ENCODE measurements at places on chromosomes 2 and 18.

DNA sequence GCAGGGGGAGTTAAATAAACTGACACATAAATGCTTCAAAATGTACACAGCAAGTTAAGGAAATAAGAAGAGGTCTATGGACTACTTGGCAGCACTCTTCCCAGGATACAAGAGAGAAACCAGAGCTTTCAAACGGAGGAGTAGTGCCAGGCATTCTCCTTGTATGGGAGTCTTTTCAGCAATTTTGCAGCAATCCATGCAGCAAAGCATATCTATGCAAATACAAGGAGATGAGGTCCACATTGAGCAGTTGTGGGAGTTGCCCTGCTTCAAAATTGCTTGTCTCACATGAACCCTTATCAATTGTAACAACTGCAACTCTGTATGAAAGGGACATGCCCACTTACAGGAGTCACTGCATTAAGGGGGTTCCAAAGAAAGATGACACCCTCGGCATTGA is 37.8 kb downstream of the SCN9A start:
- no peak for DNase-seq

DNA sequence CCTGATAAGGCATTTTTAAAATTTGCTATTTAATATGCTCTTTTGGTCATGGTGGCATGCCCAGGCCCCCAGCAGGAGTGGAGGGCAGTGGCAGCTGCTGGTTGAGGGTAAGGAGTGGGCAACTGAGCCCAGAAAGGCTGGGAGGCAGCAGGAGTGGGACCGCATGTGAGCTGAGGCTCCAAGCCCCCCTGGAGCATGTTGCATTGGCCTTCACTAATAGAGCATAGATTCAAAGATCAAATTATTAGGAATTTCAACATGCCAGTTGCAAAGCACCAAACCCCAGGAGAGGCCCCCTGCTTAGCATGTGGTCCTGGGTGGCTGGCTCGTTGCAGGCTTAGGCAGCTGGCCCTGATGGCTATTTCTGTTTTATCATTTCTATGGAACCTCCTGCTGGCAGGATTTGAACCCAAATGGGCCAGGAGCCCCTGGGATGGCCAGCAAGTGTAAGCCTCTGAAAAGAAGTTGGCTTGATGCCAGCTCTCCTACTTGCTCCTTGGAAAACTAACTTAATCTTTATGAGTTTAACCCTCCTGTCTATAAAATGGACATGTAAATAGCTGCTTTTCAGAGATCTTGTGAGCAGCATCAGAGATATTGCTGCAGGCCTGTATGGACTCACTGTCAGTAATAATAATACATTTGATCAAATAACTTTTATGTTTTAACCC is 42.1 kb upstream of the TMEM131 start:
- no peak for DNase-seq

GRCh38 chr2:238403632-238404405 is 22.9 kb upstream of the ASB1 start:
- DNase-seq: no peak

DNA sequence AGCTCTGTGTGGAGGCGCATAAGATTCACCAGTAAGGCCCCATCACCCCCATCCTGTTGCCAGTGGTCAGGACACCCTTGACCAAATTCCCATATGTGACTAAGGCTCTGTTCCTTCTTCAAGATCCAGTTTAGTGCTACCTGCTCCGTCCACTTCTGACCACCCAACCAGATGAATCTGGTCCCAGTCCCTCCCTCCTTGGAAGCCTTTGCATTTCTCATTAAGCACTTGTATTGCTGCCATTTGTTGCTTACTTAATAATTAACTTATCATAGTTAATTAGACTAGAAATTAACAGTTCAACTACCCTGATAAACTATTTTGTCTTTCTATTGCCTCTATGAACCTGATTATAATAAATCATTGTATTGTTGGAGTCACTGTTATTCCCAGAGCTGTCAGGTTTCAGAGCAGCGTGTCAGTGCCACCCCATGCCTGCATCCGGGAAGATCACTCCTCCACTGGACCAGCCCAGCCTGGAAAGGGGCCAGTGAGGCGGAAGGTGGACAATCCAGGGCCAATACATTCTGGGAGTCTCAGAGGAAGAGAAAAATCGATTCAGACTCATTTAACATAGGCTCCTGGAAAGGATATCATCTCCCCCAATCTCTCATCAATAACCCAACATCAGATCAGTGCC is 9.5 kb upstream of the NAT8 start:
- no peak for DNase-seq

GRCh38 chr2:105180491-105180972 is 61.0 kb upstream of the GPR45 start:
- DNase-seq: no peak

DNA sequence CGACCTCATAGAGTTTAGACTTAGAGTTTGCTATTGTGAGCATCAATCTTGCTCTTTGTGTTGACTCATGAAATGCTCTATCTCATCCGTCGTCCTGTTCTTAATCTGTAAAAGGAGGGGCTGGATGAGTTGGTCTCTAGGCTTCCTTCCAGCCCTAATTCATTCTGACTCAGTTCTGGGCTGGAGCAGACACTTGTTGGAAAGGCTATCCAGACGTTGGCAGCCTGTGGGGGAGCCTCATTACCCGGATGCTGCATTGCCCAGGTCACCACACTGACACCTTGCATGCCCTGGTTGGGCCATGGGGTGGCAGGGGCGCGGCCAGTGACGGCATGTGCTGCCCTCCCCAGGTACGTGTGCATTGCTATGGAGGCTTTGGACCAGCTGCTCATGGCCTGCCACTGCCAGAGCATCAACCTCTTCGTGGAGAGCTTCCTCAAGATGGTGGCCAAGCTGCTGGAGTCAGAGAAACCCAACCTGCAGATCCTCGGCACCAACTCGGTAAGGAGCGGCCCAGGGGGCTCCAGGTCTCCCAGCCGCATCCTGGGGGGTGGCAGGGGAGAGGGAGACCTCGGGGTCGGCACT is 61.5 kb downstream of the EFR3B start:
- no peak for DNase-seq

GRCh38 chr2:240367721-240368120 is 67.7 kb upstream of the GPC1 start:
- no peak for DNase-seq

DNA sequence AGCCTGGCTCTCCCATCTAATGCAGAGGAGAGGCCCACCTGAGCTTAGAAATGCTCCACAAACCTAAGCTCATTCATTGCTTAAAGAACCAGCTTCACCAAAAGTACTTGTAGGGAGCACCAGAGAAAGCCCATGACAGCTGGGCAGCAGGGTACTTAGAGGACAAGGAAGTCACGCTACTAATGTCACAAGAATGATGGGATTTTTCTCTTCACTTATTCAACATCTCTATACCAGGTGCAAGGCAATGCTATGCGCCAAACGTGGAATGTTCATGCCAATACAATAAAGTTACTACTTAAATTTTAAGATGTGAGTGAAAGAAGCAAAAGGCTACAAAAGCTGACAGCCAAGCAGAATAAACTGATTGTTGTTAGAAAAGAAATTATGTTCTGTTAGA is 36.0 kb downstream of the LONRF2 start:
- DNase-seq: no peak

DNA sequence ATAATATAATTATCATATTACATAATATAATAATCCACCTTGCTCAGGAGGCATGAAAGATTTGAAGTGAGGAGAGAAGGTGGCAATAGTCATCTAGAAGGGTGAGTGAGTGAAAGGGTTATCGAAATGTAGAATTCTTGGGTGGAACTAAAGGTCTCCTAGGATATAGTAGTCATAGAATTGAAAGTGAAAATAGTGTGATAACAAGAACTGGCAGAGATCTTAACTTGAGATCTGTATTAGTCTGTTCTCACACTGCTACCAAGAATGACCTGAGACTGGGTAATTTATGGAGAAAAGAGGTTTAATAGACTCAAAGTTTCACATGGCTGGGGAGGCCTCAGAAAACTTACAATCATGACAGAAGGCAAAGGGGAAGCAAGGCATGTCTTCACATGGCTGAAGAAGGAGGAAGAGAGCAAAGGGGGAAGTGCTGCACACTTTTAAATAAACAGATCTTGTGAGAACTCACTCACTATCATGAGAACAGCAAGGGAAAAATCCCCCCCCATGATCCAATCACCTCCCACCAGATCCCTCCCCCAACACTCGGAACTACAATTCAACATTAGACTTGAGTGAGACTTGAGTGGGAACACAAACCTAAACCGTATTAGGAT is 351.5 kb downstream of the NR4A2 start:
- DNase-seq: no peak

- DNase-seq: no peak
Observed at GRCh38 chr2:63544017-63544627, 44.2 kb downstream of the WDPCP start.

Data from hypothalamus (tissue), 51 donors.